ENCODE measurements at places on chromosomes 5 and 9.

DNA sequence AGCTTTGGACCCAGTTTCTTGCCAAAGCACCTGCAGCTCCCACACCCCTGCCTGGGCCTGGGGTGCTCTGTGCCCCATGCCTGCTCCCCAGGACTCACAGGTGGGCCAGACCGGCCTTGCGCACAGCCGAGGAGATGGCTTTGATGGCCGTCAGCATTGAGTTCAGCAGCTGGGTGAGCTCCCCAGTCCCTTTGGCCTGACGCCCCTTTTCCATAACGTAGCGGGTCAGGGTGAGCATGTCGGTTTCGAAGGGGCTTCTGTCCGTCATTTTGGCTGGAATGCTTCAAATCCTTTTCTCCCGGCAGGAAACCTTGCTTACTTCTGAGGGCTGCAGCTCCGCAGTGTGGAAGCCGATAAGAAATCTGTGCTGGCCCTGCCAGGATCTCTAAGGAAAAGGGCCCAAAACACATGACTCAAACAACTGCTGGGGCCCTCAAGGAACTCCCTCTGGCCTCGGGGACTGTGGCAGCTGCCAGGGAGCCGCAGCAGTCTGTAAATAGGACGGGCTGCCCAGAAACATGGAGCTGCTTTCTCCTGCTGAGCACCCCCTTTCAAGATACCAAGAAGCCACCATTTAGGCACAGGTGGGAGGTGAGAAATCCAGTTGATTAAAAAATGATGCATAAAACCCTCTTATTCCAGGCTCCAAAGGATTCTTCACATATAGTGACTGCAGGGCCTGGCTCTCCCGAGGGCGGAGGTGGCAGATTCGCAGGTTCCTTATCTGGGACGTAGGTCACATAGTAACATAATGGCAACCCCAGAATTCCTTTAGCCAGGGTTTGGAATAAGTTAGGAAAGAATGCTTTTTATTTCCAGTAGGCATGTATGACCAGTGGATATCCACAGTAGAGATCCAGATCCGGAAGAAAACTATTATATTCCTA is at the start of gene FBP2:
Gene FBP2 (minus strand): TSS at position 366 of the 887 bp plus-strand sequence. CDS start 98 bp downstream, at position 268.
- H3K4me3 ChIP-seq, result no peak within 1 kb of the TSS
- no peaks in the 10 kb centered on the region for H3K36me3 ChIP-seq
- H3K27ac ChIP-seq, result no peak within 1 kb of the TSS

DNA sequence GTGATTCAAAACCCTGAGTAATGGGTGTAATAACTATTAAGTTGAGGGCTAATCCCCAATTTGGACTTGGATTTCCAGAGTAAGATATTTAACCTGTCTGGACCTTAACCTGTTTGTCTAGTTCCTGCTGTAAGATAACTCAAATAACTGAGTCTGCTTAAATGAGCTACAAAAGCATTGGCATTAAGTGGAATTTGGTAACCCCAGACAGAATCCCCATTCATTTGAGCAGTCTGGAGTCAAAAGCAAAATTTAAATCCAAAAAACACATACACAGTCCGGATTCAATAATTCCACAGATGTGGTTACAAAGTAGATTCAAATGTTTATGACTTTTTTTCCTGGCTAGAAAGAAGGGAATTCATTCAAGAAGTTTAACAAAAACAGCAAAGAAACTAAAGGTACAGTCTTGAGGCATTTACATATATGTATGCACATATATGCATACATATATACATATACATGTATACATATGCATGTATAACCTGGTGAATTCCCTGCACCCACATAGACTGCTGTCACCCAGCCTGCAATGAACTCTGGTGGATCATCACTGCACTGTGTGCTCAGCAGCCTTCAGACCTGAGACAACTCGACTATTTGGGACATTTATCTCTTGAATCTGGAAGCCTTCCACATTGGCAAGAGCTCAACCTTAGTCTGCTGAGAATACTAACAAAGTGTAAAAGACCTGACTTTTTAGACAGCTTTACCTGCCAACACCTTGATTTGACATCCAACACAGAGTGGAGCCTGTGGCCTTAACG is 205.4 kb downstream of the LURAP1L start:
- H3K4me1 ChIP-seq, result no peaks in the 10 kb centered on the region
- no peak overlapping the region for H3K4me3 ChIP-seq
- no peak for DNase-seq
- H3K27ac ChIP-seq, result no peak overlapping the region
- H3K27me3 ChIP-seq, result no peaks in the 10 kb centered on the region

DNA sequence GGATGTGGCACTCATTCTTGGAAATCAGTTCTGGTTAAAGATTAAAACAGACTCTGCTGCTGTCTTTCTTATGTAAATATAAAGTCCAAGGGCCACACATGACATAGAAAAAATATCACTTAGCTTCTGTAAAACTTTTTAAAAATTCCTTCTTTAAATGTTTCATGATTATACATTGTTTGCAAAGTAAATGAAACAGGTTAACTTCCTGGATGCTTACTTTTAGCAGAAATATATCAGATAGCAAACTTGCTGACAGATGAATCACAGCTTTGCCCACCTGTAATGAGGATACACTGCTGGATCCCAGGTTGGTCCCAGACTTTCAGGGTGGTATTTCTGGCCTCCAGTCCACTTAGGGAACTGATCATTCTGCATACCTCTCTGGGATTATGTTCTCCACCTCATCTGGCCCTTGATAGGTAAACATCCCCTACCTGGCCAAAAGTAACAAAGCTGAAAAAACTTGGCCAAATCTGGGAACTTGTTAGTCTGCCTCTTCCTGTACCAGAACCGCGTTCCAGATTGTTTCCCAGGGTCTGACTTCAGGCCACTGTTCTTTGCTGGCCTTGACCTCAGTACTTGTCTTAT is 340.5 kb downstream of the ADGRV1 start:
- DNase-seq, result no peak
- H3K4me3 ChIP-seq, result no peak overlapping the region
- H3K4me1 ChIP-seq, result peaks cover 2% of the 10 kb centered on the region

- H3K27ac ChIP-seq, result no peak overlapping the region
- no peaks in the 10 kb centered on the region for H3K27me3 ChIP-seq
- DNase-seq, result no peak
Measured at GRCh38 chr5:151880324-151880723, 44.3 kb downstream of the GLRA1 start.

All from activated CD4-positive, alpha-beta T cell treated with anti-CD3 and anti-CD28 coated beads for 36 hours (primary cell).